ENCODE measurements at places on chromosomes 1 and 21.

DNA sequence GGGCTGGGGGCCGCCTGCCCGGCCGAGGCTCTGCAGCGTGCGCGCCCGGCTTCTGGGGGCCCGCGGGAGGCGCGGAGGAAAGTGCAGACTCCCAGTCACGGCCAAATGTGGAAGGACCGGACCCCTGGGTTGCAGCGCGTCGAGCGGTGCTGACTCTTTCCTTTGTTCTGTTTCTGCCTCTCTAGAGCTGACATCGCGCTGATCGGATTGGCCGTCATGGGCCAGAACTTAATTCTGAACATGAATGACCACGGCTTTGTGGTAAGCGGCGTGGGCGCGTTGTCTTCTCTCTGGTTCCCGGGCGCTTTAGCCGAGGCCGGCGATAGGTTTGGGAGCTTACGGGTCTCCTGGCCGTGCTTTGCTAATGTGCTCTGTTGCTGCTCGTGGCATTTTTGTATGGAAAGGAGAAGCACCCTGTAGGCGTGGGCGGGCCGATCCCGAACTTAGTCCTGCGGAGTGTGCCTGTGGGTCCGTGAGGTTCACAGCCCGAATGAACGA, 629 bp downstream of the PGD start:
- H3K27me3 ChIP-seq, result no peaks in the 10 kb centered on the region
- no peak overlapping the region for H3K27ac ChIP-seq
- no peak for DNase-seq
- peak overlapping the region; percentile 97 for H3K4me3 ChIP-seq
- H3K36me3 ChIP-seq, result 0 out of 2 replicates have a peak, but pooled peaks cover 3% of the 10 kb centered on the region

DNA sequence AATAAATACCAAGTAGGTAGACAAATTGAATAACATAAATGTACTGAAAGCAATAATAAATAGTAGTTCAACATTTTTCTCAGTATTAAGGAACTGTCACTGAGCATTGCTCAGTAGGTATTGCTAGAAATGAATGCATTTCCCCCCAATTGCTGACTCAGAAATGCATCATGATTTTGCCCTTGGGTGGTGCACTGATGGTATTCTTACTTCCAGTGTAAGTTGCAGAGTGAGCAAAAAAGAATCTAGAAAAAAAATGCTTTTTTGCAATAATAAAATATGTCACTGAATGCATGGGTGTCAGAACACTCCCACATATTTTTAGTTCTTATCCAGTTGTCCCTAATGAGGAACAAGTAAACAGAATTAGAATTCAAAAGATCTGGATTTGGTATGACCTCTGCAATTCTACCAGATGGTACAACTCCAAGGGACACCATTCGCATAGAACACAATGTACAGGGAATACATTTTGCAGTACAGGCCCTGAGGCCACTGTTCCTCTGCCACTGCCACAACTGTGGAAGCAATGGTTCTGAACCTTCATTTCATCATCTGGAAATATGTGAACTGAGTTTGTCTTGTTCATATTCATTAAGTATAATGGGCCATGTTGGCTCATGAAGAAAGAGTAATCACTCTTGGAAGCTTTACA, 78.0 kb downstream of the ATP6V1G3 start:
- no peak for DNase-seq
- H3K27ac ChIP-seq, result no peak overlapping the region
- H3K27me3 ChIP-seq, result no peaks in the 10 kb centered on the region

DNA sequence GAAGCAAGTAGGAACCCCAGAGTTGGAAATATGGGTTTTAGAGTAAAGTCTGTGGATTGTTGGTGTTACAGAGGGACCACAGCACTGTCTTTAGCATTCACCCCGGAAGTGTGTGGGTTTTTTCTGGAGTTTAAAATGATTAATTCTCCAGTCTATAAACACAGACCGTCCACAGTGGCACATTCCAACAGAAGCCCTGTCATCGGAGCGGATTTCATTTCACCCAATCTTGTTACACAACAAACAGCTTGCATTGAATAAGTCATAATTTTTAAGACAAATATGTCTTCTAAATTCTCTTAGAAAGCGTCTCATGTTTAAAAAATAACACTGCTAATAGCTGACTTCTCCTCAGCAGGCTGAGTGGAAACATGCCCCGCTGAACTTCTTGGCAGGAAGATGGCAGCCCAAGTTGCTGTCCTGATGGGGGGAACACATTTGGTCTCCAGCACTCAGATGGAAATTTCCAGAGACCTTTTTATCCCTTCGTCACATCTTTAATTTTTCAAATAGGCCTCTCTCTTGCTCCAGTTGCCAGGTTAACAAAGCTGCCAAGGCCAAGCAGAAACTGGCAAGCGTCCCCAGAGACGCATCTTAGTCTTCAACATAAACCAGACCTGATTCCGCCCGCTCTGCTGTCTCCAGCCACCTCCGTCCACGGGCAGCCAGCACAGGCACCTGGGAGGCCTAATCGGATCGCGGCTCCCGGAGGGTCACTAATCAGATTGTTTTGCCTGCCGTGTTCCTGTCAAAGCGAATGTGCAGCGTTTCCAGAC, 28.8 kb upstream of the SLC19A1 start:
- no peak overlapping the region for H3K4me3 ChIP-seq
- no peak overlapping the region for H3K27ac ChIP-seq
- H3K36me3 ChIP-seq, result no peaks in the 10 kb centered on the region
- peaks cover 97% of the 10 kb centered on the region for H3K27me3 ChIP-seq
- no peaks in the 10 kb centered on the region for H3K4me1 ChIP-seq
- no peak for DNase-seq

DNA sequence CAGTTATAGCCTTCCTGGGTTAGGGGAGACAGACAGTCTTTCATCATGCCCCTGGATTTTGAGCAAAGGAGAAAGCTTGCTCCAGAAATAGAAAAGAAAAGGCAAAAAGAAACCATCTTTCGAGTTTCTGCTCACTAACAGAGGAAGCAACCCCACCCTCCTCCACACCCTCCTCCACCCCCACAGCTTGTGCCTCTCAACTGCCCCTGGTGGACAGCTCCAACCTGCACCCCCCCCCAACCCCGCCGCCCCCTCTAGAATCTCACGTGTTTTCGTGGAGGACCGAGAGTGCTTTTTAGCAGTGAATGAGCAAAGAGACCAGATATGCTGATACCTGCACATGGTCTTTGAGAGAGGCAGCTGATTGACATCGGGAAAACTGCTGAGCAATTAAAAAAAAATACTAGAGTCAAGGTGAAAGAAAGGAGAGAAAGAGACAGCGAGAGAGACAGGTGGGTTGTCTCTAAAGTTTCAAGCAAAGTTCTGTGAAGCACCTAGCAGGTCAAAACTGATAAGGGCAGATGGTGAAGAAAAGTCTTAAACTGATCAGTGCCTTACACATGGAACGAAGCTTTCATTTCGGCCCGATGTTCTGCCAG, 358.3 kb downstream of the KIF26B start:
- H3K27me3 ChIP-seq, result 0 out of 2 replicates have a peak, but pooled peaks cover 4% of the 10 kb centered on the region
- H3K36me3 ChIP-seq, result no peaks in the 10 kb centered on the region
- peak overlapping the region; percentile 58 for H3K27ac ChIP-seq
- peaks cover 26% of the 10 kb centered on the region for H3K4me1 ChIP-seq
- peak overlapping the region; percentile 63 for H3K4me3 ChIP-seq

DNA sequence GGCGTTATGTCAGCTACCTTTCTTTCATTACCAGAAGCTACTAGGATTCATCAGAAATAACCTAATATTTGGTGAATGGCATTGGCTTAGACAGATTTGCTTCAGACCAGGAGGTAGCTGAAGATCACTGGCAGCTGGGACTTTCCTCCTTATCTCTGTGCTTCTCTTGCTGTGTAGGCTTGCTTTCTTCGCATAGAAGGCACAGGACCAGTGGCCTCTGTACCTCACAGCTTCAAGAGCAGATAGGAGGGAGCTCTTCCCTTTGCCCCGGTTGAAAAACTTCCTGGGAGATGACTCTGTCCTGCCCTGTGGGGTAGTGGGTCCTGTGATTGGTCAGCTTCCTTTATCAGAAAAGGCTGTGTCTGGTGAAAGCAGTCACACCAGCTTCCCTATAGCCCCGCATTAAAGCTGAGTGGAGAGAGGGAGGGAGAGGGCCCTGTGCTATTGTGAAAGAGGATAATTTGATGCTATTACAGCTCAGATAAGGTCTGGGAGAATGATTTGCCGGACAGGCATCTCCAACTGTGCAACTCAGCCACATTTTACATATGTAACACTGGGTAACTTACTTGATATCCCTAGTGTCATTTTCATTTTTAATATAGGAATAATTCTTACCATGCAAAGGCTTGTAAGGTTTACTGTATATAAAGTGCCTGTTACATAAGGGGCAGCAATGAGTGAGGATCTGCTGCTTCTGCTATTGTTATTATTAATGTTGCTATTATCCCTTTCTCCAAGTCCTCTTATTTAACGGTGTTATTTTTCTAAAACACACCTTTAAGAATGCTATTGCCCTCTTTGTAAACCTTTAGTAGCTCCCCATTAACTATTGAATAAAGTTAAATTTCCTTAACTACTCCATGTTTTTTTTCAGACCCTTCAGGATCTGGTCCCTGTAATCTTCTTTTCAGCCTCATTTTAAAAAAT, 31.6 kb downstream of the OSBPL9 start:
- no peaks in the 10 kb centered on the region for H3K36me3 ChIP-seq
- no peak overlapping the region for H3K4me3 ChIP-seq
- no peak for DNase-seq
- H3K27ac ChIP-seq, result no peak overlapping the region
- no peaks in the 10 kb centered on the region for H3K27me3 ChIP-seq

DNA sequence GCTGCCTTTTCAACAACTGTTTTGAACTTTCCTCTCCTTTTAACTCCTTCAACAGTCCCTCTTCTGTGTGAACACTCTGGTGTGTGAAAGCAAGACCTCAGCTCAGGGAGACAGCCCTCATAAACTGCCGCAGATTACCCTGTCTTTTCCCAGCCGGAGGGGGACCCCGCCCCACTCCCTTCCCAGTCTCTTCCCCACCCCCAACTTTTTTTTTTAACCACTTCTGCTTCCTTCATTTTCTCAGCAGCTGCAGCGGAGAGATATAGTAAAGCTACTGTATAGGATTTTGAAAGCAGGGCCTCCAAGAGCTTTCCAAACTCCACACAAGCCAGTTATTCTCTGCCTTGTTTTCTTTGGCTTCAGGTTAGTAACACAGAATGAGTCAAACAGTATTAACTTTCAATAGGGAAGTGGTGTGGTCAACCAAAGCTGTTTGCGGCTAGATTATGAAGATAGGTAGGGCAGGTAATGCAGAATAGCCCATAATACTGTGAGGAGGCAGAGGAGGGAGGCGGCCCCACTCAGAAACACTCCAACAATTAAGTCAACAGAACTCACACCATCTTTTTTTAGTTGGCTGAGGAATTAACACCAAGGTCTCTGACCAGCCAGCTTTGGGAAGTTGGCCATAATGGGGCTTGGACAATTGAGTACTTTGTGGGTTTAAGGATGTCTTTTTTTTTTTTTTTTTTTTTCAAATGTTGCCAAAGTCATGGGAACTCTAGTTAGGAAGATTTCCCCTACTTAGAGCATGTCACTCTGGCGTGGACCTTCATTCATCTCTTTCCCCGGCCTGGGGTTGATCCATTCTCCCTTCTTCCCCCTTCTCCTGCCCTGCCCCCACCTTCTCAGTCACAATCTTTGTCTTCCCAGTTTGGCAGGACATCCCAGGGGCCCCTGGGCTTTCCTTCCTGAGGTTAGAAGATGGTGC, 177.0 kb downstream of the CLIC6 start:
- DNase-seq, result peak; percentile 97
- H3K4me3 ChIP-seq, result peak overlapping the region; percentile 29
- H3K27me3 ChIP-seq, result no peaks in the 10 kb centered on the region
- peak overlapping the region; percentile 46 for H3K27ac ChIP-seq
- no peaks in the 10 kb centered on the region for H3K36me3 ChIP-seq
